ENCODE measurements at places on chromosomes 2 and 18. TPM values are rescaled to one million over a fixed set of nuclear protein-coding genes. Genes with fewer than 3 reads are reported as not detected.

DNA sequence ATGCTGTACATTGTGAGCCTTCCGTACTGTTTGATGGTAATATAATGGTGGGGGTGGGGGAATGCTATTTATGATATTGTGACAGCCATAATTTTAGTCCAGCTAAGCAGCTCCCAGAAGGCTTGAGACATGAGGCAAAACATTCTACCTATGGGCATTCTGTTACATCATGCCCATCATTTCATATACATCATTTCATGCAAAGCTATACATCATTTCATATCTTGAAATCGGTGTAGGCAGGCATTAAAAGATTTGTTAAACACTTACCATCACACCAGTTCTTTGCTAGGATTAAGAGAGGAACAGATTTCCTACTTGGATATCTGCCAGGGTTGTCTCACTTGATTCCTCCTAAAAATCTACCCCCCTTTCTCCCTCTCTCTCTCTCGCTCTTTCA lies 84.5 kb downstream of the COL5A2 start:
- no peak for DNase-seq

DNA sequence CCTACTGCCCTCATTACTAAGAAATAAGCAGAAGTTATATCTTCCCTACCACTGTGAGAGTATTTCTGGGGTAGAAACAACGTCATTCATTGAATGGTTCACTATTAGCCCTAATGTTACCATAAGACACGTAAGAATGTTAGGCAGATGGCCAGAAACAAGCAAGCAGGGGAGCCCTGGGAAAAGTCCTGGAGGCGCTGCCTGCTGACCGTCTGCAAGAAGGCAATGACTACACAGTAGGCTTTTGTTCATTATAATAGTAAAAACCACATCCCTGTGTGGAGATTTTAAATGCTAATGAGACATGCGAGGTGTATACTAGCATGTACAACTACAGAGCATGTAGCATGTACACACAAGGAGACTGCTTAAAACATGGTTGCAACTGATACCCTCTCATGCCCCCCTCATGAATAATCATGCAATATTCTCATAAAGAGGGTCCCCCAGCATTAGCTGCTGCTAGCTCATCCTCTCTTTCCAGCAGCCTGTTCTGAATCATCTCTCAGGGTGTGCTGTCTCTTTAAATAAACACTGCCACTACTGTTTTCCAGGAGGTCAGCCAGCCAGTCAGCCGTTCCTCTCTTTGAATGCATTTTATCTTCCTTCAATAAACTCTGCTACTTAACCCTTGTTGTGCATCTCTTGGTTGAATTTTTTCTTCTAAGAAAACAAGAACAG lies 23.6 kb downstream of the SUCLG1 start:
- DNase-seq: peak; percentile 57

DNA sequence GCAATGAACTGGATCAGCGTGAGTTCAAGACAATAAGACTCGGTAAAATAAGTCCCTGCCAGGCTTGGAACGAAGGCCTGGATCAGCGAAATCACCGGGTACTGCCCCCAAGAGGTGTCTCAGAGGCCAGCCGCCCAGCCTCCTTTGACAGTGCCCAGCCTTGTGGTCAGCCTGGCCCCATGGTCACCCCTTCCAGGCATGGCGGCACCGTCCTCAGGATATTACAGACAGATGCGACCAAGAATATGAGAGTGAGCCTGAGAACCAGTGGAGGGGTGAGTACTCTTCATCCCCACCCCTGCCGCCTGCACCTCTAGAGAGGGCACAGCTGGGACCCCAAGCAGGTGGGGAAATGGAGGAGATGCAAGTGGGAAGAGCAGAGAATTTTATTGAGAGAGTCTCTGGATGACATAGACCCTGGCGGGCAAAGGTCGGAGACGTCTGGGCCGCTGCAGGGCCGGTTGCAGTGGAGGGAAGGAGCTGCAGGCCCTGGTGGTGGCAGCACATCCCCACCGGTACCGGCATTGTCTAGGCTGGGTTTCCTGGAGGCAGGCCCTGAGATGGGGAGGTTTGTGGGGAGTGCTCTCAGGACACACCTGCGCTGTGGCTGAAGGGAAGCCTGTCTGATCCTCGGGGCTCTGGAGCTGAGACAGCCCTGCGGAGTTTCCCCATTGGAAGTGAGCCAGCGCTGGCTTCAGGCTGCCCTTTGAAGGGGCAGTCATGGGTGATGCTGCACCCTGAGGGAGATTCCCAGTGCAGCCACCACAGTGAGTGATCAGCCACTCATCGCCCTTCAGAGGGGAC lies 190.0 kb downstream of the SEPTIN10 start:
- no peak for DNase-seq

- DNase-seq: no peak
Measured at GRCh38 chr2:216909541-216910210, 49.8 kb upstream of the TNP1 start.

GRCh38 chr2:16117791-16118610 lies 177.7 kb downstream of the MYCN start:
- no peak for DNase-seq

DNA sequence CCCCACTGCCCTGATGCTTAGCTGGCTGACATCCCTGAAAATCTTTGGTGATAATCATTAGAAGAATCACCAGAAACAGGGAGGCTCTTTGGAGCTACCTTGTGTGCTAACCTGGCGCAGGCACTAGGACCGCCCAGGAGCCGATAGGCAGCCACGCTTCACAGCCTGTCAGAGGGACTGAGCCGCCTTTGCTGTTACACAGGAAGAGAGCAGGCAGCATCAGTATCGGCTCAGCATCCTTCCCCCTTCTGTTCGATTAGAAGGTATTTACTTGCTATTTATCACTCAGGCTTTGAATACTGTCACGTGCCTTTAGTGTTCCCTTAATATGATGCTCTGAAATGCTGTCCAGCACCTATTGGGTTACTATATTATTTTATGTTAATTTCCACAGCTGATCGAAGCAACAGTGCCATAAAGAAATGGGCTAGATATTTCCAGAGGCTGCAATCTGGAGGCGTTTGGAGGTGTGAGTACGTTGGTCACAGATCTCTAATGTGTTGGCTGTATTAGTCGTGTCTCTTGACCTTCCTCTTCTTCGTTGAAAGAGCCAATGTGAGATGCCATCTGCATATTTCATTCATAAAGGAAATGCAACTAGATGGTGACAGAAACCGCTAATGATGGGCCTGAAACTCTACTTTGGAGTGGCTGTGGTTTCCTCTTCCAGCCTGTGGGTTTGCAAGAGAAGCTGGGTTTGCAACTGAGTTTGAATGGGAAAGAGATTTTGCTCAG lies 110.4 kb upstream of the RAB27B start:
- peak; percentile 81 for DNase-seq

- DNase-seq: no peak
Measured at GRCh38 chr18:33014060-33014796, 241.4 kb upstream of the KLHL14 start.

GRCh38 chr2:191638802-191639172 lies 39.1 kb upstream of the NABP1 start:
- no peak for DNase-seq

GRCh38 chr2:182416191-182416590 lies 10.6 kb downstream of the PDE1A start:
- DNase-seq: no peak

GRCh38 chr18:14086458-14087231 lies 45.6 kb downstream of the ZNF519 start:
- DNase-seq: peak; percentile 73

GRCh38 chr2:165655661-165656060 lies 138.4 kb downstream of the GALNT3 start:
- DNase-seq: no peak

- no peak for DNase-seq
Measured at GRCh38 chr2:9782197-9782719, 61.0 kb upstream of the TAF1B start.

DNA sequence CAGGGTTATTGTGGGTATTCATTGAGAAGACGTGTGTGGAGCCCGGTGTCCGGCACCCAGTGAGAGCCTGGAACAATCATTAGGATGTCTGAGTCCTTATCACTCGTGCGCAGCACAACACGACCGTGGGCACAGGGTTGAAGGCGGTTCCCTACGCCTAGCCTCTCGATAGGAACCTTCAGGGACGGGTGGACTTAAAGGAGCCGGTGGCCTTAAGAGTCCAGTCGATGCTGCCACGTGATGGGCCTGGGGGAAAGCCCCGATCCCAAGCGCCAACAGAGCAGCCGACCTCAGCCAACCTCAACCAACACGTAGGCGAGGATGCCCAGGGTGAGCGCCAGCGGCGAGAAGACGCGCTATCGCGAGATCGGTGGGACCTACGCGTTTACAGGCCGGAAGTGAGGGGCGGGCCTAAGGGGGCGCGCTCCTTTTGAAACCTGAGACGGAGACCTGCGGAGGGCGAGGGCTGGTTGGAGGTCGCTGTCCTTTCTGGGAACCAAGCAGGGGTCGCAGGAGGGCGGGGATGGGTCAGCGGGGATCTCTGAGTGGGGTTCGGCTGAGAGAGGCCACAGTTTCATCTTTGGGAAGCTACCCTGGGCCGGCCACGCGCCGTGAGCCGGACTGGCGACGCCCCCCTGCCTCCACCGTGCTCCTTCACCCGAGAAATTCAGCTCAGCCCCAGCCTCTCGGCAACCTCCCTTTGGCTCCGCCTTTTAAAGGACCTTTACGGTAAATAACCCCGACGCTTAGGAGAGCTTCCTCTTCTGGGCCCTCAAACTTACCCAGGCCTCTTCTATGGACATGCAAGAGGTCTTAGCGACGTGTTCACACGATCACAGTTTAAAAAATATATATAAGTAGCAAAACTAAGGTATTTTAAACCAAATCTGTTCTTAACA lies 28.3 kb downstream of the WNT10A start:
- peak; percentile 91 for DNase-seq

GRCh38 chr2:108616318-108616717 lies 82.0 kb downstream of the LIMS1 start:
- no peak for DNase-seq

The CEBPZOS gene
- 9.6 TPM for total RNA-seq

The CD207 gene
- not detected for total RNA-seq

The REEP1 gene
- 6.4 TPM for total RNA-seq

The GATA6 gene
- 79.9 TPM for total RNA-seq

The PSTPIP2 gene
- 7.8 TPM for total RNA-seq

The PRSS56 gene
- total RNA-seq: not detected

The ERFE gene
- not detected for total RNA-seq

All from stomach (tissue), 19 donors.